ENCODE measurements at places on chromosomes 3 and 15.

GRCh38 chr15:58313304-58313703 is 118.5 kb upstream of the LIPC start:
- DNase-seq, result no peak

- DNase-seq, result no peak
These were observed 271.2 kb downstream of the PLCL2 start for GRCh38 chr3:17155951-17156350.

DNA sequence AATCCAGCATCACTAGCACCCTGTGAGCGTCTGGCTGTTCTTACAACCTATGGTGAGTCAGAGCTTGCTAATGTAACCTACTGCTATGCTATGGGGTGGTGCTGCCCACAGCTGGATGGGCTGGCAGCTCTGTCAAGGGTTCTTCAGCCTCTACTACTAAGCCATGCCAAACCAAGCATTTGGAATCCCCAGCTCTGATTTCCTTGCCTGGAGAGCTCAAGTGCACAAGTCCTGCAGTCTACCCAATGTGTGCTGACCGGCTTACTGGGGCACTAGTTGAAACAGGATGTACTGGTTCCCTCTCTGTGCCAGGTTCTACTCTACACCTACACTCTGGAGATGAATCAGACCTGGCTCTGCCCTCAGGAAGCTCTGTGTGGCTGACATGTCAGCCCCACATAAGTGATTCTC is 4.2 kb downstream of the TEX264 start:
- DNase-seq, result no peak

GRCh38 chr3:13506680-13507079 is 26.6 kb downstream of the HDAC11 start:
- no peak for DNase-seq

- DNase-seq, result no peak
These were observed 130.6 kb downstream of the AQP9 start for GRCh38 chr15:58268746-58269267.

DNA sequence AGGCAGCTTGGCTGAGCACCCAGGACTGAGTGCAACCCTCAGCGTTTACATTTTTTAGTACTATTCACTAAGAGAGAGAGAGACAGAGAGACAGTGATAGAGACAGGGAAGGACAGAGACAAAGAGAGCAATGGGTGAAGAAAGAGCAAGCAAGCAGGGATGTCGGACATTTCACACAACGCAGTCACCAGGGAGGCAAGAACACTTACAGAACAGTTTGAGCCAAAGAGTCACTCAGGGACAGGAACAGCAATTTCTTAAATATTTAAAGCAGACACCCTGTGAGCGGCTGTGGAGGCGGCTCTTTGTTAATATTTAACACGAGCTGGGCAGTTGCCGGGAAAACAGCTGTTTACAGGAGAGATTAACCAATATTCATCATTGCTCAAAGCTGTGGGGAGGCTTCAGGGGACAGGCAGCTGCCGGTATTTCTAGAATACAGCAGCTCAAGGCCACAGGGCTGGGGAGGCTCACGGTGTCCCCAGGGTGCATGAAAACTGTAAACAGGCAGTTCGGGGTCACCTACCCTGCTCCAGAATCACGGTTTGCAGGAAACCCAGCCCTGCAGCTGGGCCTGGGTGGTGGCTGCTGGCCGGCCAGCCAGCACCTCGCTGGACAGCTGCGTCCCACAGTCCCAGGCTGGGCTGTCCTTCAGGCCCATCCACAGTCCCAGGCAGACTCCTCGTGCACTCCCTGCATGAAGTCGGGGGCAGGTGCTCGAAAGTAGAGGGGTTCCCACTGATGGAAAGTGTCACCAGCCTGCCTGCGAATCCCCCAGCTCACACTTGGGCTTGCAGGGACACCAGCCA is 38.8 kb upstream of the PCSK6 start:
- no peak for DNase-seq

DNA sequence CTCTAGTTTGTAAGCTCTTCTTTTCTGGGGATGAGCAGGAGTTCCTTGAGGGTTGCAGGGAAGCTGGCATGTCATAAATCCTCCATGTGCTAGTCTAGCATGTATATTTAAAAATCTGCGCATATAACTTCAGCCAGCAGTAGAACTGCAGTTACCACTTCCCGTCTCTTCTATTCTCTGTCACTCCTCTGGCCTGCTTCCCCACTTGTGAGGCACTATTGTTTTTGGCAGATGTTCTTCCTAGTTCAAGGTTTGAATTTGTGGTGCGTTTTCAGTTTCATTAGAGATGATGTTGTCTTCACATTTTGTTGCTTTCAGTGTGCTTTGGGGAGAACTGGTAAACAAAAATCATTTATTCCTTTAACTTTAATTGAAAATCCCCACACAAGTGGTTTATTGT is 169.1 kb upstream of the ZPLD1 start:
- no peak for DNase-seq

DNA sequence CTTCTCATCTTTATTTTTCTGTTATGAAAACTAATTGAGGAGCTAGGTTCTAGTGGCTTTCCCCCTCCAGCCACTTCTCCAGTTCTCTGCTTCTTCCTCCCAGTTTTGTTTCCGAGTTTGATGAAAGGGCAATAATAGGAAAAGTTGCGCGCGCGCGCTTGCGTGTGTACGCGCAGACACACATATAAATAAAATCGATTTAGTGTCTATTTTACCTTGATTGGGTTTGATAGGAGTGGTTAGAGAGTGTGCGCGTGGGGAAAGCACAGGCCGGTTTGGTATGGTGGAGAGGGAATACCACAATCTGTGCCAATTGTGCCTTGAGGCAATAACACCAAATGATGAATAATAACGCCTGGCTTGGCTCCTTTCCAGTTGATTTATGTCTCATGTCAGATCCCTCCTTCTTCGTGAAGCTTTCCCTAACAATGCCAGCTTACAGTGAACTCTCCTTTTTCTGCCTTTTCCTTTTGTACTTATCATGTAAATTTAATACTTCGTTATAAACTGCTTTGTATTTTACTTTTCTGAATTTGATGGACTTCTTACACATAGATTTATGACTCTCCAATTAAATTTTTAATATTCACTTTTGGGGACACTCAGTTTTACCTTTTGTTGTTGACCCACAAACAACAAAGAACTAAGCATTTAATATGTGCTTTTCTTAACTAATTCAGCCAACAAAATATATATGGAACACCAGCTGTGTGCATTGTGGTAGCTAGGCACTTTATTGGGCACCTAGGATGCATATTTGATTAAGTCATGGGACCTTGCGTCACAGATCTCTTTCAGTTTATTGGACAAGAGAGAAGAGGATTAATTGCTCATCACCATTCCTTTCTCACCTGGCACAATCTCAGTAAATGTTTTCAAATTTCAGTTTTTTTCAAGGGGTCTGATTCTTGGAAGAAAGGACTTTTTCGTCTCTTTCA is 1.7 kb downstream of the TIPARP start:
- peak; percentile 2 for DNase-seq

DNA sequence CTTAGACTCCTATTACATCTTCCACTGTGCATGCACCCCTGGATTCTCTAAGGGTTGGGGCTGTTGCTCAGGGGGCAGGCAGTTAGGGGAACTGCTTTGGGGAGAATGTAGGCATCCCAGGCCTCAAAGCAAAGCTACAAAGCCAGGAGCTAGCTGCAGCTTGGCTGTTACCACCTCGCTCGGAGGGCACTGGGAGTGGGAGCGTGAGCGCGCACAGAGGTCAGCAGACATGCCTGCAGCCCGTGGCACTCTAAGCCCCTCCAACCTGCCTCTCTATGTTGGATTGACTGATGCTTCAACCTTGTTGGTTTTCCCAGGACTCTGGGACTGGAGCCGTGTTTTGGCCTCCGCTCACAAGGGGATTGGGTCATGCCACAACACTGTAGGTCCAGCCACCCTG is 69.8 kb downstream of the CPN2 start:
- no peak for DNase-seq

GRCh38 chr3:151206201-151206600 is 3.2 kb upstream of the GPR171 start:
- DNase-seq, result no peak

DNA sequence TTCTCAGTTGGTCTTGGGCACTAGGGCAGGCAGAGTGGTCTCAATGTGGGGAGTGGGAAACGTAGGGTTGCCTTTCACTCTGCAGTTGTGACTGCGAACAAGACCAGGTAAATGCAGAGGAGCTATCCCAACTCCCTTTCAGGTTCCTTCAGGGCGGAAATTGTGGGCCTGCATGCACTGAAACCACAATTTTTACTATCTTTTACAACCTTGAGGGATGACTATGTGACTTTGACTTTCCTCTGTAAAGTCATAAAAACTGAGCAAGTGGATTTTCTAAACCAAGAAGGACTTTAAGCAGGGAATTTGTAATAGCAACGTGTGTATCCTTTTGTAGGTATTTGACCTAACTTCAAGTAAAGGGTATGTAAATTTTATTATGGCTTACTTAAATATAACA is 171.4 kb upstream of the CADPS start:
- DNase-seq, result no peak

DNA sequence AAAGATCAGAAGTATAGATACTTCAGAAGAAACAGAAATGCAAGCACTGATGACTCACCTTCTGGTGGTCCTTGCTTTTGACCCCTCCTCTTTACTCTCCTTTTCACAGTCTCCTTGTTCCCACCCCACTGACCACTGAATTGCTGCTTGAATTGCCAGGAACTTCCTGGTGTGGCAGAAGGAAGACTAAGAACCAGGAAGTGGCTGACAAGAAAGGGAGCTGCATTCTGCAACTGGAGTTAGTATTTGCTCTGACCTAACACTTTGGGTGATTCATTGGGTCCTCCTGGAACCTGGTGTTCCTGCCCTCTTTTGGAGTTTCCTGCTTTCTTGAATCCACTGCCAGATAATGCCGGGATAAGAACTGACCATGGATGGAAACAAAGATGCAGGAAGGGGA is 23.0 kb downstream of the KY start:
- no peak for DNase-seq

- no peak for DNase-seq
These were observed 189.6 kb upstream of the UMPS start for GRCh38 chr3:124540550-124541211.

GRCh38 chr15:73786538-73786937 is 33.4 kb upstream of the INSYN1 start:
- no peak for DNase-seq

DNA sequence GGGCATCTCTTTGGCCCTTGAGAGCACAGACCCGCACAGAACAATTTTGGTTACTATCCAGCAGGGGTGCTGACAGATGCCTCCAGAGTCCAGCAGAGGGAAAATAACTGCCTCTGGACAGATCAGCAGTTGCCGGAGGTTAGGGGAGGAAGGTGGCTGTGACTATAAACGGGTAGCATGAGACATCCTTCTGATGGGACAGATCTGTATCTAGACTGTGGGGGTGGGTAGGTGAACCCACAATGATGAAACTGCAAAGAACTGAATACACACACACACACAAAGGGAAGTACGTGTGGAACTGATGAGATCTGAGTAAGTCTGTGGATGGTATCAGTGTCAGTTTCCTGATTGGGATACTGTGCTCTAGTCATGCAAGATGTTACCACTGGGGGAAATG is 21.2 kb downstream of the ADAMTS7 start:
- DNase-seq, result no peak

DNA sequence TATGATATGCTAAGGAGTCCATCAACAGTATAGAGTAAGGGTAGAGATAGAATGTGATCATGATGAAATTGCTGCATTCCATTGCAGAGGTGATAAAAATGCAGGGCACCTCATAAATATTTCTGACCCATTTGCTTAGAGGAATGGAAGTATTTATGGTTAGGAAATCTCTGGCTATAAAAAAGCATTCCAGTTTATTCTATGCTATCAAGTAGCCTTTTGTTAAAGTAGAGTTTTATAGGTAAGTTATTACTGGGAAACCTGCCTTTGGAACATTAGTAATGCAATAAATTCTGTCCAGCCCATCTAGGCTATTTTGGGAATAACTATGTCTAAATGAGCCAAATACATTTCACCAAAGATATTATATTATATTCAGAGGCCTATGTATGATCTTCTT is 19.8 kb upstream of the STRIT1 start:
- DNase-seq, result no peak

GRCh38 chr15:45333550-45333949 is 44.8 kb downstream of the GATM start:
- DNase-seq, result no peak

DNA sequence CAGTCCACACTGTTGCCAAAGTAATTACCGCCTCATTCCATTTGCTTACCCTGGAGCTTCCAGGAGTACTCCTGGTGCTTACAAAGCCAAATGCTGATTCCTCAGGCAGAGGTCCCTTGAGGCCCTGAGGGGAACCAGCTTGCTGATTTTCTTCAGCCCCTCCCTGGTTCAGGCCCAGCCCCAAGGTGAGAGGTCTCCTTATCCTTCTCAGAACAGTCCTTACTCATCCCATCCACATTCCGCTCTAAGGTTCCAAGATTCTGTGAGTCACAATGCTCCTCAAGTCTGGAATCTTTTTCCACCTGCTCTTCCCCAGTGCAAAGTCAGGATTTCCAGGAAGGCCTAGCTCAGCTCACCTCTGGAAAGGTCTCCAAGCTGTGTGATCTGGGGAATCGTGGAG is 1.8 kb upstream of the ATP10A start:
- DNase-seq, result no peak

GRCh38 chr15:63811942-63812550 is 21.7 kb downstream of the HERC1 start:
- DNase-seq, result no peak

- no peak for DNase-seq
These were observed 49.8 kb downstream of the KCNMB2 start for GRCh38 chr3:178586076-178586475.

- DNase-seq, result no peak
These were observed 51.3 kb downstream of the HOMER2 start for GRCh38 chr15:82901114-82901805.

DNA sequence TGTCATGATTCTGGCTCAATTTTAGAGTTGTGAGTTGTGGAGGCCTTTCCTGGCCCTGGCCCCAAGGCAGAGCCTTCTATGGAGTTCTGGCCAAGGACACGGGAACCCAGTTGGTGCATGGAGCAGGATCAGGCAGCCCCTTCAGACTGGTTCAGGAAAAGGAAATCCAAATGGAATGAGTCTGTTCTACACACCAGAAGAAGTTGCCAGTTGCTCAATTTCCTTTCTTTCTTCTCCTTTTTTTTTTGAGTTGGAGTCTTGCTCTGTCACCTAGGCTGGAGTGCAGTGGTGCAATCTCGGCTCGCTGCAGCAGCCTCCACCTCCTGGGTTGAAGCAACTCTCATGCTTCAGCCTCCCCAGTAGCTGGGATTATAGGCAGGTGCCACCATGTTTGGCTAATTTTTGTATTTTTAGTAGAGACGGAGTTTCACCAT is 28.9 kb upstream of the BHLHE40 start:
- DNase-seq, result no peak

GRCh38 chr3:14518893-14519292 is 21.2 kb downstream of the GRIP2 start:
- no peak for DNase-seq

DNA sequence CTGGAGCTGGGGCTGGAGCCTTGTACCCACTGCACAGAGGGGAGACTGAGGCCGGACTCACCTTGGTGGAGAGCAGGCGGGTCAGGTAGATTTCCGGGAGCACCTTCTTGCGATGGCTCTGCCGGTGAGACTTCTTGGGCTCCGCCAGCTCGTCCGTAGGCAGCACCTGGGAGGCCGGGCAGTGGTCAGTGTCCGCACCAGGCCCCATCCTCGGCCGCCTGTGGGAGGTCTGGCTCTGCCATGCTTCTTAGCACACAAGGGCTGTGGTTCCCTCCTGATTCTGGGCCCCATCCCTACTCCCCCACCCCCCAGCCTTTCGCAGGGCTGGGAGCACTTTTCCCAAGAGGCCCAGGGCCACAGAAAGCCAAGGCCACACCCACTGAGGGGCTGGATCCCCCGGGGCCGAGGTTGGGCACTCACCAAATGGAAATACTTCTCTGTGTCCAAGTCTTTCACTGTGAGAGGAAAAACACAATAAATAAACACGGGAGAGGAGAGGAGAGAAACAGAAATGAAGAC is 17.4 kb downstream of the H1-8 start:
- DNase-seq, result no peak

All from activated T-helper 1 cell treated with Interleukin-2 at 50 U/mL for 16 hours (primary cell).